ENCODE measurements at places on chromosomes 2 and 18.

- no peak for DNase-seq
These were observed 18.3 kb upstream of the ST6GAL2 start for GRCh38 chr2:106904242-106904641.

DNA sequence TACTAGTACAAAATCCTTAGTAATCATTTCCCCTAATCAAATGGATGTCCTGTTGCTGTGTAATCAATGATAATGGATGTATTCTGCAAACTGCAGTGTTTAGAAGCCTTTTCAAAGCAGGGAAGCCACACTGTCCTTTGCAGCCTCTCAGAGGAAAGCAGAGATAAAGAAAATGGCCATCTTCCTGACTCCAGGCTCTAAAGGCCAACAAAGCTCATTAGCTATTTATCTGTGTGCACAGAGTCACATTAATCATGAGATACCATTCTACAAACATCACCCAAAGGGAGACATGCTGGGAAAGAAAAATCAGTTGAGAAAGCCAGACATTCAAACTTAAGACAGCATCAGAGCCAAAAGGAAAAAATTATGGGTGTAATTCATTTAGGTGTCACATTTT is 165.0 kb downstream of the RAD51AP2 start:
- no peak for DNase-seq

DNA sequence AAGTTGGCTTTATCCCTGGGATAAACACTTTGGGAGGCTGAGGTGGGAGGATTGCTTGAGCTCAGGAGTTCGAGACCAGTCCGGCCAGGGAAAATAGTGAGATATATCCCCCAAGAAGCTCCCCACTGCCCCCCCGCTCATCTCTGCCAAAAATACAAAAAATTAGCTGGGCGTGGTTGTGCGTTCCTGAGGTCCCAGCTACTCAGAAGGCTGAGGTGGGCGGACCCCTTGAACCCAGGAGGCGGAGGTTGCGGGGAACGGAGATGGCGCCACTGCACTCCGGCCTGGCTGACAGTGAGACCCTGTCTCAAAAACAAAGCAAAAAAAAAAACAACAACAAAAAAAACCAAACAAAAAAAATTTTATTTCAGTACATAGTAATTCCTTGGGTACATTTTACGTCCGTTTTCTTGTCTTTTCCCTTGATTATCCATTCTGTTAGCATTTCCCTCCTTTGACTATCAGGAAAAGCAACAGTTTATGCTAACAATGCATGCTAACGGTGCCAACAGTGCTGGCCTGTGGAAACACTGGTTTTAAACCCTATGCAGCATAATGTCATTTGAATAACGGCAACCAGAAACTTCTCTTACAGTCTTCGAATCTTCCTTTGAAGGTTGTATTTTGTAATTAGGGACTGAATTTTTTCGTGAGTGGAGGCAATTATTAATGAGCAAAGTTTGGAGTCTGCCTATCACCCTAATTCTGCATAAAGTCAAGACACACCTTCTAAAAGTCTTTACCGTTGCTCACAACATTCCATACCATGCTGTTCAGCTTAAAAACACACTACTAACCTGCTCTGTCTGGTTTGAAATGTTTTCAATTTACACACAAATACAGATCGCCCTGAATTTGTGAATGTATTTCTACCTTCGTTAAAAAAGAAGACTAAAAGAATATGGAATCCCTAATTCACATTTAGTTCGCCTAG is 721 bp upstream of the MIB1 start:
- DNase-seq = no peak

GRCh38 chr18:49447810-49448745 is 12.4 kb downstream of the DYM start:
- DNase-seq = no peak

- DNase-seq = no peak
These were observed 113.8 kb upstream of the TTN start for GRCh38 chr2:178920916-178921513.

- no peak for DNase-seq
These were observed 786.6 kb upstream of the CDH2 start for GRCh38 chr18:28963481-28963880.

DNA sequence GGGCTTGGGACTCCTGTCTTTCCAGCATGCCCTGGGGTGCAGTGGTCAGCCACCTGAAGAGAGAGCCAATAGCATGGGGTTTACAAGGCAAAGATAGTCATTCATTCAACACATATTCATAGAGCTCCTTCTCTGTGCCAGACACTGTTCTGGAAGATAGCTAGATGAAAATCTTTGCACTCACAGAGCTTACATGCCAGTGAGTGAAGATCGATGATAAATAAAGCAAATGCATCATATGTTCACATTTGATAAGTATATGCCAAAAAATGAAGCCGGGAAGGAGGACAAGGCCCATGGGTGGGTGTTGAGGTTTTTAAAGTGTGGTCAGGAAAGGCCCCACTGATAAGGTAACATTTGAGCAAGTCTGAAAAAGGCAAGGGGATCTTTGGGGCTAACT is 130.8 kb upstream of the CDCA7 start:
- DNase-seq = no peak

DNA sequence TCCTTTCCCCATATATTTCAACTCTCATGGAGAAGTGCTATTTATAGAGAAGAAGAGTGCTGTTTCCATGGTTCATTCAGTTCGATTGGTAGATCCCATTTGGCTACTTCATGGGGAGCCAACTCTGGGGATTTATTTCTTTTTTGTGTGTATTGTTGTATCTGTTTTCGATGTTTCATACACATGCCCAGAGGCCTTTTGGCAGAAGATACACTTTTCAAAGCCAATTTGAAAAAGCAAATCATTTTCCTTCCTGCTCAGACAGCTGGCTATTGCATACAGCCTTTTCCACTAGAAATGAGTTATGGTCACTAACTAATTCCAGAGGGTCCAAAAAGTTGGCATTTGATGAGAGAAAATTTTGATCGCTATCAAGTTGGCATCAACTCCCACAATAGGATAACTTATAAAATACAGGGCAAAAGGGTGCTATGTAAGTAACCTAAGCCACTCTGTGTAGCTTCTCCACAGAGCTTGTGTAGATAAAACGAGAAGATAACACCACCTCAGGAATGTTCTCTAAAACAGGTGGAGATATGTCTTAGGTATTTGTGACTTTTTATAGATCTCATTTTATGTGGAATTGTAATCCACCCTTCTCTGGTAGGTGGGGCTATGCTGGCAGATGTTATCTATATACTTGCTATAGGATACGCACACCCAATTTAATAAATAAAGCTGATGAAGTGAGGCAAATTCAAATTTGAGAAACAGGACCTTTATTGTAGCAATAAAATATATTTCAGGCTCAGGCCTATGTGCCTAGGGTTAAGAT is 798.5 kb downstream of the SATB2 start:
- no peak for DNase-seq

DNA sequence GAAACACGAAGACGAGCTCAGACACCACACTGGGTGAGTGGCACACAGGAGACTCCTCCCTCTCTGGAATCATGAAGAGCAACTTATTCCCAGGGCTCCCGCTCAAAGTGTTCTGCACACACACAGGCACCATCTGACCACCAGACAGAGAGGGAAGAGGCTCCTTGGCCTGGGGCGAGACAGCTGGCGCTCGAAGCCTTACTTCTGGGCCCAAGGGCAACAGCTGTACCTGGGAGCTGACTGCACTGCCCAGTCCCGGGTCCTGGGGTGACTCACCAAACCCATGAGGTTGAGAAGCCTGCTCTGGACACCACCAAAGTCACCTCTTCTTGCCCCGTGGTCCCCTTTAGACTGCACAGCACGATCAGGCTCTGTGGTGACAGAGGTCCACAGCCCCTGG is 42.4 kb downstream of the ADCY3 start:
- no peak for DNase-seq

DNA sequence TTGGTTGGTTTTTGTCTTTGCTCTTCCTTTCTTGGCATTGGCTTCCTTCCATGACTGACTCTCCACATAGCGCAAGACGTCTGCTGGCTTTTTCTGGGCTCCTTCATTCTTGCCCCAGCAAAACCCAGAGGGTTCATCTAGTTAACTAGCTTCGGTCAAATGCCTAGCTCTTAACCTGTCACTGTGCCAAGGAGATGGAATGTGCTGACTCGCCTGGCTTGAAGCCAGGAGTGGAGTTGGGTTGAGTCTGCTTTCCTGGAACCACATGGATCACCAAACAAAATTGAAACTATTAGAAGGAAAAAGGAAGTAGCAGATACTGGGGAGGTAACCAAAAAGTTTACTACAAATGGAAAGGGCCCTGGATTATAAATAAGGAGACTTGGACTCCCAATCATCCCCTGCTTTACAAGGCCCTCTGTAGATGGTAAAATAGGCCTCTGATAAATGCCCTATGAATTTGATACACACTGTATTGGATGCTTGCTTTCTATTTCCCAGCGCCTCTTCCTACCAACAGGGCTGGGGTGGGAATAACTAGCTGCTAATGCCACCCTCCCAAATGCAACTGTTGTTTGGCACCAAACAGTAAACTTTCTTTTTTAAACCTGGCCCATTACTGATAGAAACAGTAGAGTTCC is 11.3 kb downstream of the MALT1 start:
- no peak for DNase-seq

DNA sequence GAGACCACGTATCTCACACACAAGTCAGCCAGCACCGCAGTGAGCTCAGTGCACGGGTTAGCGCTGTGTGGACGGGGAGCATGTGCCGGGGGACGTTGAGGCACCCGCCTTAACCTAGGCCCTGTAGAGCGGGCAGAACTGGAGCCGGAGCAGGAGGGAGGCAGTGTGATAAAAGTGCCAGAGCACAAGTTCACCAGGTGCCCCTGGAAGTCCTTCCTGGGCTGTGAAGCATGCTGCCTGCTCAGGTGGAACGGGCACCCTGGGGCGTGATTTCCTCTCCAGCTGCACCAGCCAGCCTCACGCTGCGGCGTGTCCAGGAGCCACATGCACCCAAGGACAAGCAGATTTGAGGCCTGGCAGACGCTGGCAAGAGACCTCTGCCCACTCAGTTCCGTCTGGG is 50.3 kb downstream of the ITGB1BP1 start:
- no peak for DNase-seq

DNA sequence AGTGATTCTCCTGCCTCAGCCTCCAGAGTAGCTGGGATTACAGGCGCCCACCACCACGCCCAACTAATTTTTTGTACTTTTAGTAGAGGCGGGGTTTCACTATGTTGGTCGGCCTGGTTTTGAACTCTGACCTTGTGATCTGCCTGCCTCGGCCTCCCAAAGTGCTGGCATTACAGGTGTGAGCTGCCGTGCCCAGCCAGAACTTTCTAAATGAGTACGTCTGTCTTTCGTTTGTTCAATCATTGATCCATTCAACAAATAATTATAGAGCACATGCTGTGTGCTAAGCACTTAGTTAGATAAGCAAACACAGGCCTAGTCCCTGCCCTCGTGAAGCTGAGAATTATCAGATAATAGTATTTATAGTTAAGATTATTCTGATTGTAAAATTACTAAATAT is 56.5 kb downstream of the TTC39C start:
- no peak for DNase-seq

Data from central memory CD8-positive, alpha-beta T cell (primary cell).